Adrenal gland (tissue), 19 donors: ENCODE measurements at places on chromosomes 4 and X. TPM values are rescaled to one million over a fixed set of nuclear protein-coding genes. Genes with fewer than 3 reads are reported as not detected.

The NRK gene
- 17.9 TPM for polyA plus RNA-seq

GRCh38 chrX:43087830-43088229 lies 309.9 kb upstream of the PPP1R2C start:
- H3K4me3 ChIP-seq: no peak overlapping the region

The DTHD1 gene
- polyA plus RNA-seq: 0.03 TPM

GRCh38 chr4:74055096-74055495 lies 16.6 kb upstream of the CXCL3 start:
- no peaks in the 10 kb centered on the region for H3K4me1 ChIP-seq
- H3K36me3 ChIP-seq: no peaks in the 10 kb centered on the region
- no peaks in the 10 kb centered on the region for H3K27me3 ChIP-seq
- H3K4me3 ChIP-seq: no peak overlapping the region
- DNase-seq: no peak
